Stimulated activated CD8-positive, alpha-beta memory T cell treated with anti-CD3 and anti-CD28 coated beads, Interleukin-2, amount 100 ng/mL, for 1 hour (primary cell): ENCODE measurements at places on chromosomes 7 and 10.
A peak's percentile ranks its signal among the peaks of the same experiment; 100 is the strongest.

GRCh38 chr10:110530131-110530831 is 32.6 kb downstream of the DUSP5 start:
- DNase-seq: no peak

DNA sequence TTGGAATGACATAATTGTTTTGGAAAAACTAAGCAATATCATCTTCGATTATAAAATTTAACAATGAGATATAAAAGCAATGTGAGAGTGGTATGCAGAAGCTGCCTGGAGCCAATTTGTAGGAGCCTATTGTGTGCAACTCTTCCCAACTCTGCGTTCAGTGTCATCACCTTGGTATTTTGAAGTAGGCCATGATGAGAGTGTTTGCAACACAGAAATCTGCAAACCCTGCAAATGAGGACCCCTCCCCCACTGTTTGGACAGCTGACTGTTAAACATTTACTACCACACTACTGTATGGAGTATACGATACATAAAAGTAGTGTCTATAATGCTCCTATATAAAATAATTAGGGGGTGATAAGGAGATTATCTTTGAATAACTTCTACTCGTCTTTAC is 531.3 kb downstream of the ATRNL1 start:
- DNase-seq: no peak

DNA sequence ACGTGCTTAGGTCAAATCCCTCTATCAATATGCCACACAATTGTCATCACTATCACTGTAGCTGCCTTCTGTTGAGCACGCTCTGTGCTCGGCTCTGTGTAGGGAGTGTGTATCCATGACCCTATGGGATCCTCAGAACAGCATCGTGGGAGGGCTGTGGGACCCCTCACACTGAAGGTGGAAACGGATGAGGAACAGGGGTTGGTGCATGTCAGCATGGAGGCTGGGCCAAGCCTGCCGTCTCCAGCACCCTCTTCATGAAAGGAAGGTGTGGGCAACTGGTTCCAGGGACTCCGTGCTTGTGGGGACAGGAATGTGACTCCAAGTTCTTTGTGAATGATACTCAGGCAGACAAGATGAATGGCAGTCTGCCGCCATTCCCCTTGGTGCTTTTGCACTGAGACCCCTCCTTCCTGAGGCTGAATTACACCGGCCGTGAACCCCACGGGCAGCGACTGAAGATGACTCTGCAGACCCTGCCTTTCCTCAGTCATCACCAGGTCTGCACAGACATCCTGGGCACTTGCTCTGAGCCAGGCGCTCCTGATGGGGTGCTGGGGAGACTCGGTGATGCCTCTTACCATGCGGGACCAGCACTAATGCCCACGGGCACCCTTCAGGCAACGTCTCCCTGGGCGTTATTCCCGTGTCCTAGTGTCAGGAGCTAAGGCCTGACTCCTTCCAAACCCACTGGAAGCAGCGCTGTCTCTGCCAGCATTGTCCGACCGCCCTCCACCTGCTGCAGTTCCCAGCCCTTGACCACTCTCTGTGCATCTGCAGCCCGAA is 495.2 kb downstream of the TCERG1L start:
- no peak for DNase-seq

DNA sequence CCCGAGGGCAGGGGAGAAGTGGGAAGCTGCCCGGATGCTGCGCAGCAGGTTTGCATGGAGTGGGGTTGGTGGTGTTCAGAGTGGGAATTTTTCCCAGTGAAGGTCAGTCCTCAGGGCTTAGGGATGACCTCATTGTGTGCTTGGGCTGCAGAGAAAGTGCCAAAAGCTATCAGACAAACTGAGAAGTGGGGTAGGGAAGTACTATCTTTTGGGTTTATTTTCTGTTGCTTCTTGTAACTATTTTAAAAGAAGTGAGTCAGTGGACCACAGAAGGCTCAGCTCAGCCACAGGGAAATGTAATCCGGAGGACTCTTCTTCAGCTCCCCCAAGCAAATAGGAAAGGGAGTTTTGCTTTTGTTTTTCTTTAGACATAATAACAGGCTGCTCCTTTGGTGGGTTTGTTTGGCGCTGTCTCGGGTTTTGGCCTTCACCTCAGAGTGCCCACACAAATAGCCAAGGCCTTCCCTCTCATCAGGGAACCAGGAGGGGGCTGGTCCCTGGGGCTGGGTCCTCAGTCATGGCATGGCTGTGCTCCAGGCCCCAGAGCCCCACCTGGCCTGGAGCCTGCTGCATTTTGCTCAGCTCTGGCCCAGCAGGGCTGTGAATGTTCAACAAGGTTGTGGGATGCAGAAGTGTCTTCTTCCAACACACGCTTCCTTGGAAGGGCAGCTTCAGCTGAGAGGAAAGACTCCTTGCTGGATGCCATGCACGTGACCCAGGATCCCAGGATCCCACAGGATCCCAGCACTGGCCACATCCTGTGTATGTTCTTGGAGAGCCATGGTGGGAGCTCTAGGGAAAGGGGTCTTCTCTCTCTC is 5.4 kb upstream of the FAM170B start:
- DNase-seq: no peak

GRCh38 chr7:5526100-5526905 is 102.7 kb upstream of the TNRC18 start:
- DNase-seq: peak; percentile 46

DNA sequence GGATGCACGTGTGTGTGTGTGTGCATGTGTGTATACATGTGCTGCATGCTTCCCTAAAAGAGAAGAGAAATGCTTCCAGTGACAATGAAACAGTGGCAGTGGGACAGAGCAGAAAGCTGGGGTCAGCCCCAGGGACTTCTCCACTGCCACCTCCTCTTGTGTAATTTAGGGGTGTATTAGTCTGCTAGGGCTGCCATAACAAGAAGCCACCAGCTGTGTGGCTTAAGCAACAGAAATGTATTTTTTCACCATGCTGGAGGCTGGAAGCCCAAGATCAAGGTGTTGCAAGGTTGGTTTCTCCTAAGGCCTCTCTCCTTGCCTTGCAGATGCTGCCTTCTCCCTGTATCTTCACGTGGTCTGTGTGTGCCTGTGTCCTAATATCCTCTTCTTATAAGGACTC is 190.5 kb downstream of the CXCL12 start:
- DNase-seq: no peak

DNA sequence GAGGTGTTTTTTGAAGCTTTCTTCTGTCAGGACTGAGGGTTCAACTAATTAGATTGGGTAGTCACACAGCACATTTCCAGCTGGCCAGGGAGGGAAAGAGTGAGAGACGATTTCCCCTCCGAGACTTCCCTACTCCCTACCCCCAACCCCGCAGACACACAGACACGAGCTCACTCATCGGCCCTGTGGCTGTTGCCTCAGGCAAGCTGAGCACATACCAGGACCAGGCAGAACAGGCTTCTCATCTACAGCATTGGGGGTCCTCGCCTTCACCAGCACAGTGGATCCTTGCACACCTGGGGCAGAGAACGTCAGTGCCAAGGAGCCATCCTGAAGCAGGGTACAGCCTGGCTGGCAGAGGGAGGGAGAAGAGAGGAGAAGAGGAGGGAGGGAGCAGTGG is 144.1 kb downstream of the TMEM178B start:
- DNase-seq: no peak

DNA sequence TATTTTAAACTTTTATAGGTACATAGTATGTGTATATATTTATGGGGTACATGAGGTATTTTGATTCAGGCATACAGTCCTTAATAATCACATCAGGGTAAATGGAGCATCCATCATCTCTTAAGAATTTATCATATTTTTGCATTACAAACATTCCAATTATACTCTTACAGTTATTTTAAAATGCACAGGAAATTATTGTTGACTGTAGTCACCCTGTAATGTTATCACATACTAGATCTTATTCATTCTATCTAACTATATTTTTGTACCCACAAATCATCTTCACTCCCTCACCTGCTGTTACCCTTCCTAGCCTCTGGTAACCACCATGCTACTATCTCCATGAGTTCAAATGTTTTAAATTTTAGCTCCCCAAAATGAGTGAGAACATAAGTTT is 56.3 kb upstream of the FAM3C start:
- no peak for DNase-seq

GRCh38 chr7:134701272-134701671 is 54.6 kb downstream of the BPGM start:
- no peak for DNase-seq

- DNase-seq: no peak
Measured at GRCh38 chr7:49486974-49487829, 286.2 kb upstream of the VWC2 start.

DNA sequence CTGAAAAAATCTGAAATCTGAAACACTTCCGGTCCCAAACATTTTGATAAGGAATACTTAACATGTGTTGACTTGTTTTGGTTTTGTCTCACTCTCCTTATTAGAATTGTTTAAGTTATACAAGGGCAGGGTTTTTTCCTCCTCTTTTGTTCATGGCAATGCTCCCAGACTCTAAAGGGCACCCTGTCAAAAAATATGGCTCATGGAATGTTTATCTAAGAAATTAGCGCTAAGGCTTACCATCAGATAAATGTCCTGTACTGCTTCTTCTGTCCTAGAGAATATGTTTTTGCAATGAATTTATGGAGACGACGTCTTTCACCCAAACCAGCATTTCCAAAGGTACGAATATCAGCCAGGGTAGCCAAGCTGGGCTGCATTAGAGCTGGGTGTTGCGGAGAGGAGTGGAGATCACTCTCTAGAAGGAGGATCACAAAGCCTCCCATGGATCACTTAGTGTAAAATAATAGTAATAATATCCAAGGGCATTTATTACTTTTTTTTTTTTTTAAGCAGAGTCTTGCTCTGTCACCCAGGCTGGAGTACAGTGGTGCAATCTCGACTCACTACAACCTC is 46.8 kb downstream of the ERLIN1 start:
- no peak for DNase-seq

GRCh38 chr7:151752816-151753595 is 123.9 kb downstream of the PRKAG2 start:
- DNase-seq: no peak

DNA sequence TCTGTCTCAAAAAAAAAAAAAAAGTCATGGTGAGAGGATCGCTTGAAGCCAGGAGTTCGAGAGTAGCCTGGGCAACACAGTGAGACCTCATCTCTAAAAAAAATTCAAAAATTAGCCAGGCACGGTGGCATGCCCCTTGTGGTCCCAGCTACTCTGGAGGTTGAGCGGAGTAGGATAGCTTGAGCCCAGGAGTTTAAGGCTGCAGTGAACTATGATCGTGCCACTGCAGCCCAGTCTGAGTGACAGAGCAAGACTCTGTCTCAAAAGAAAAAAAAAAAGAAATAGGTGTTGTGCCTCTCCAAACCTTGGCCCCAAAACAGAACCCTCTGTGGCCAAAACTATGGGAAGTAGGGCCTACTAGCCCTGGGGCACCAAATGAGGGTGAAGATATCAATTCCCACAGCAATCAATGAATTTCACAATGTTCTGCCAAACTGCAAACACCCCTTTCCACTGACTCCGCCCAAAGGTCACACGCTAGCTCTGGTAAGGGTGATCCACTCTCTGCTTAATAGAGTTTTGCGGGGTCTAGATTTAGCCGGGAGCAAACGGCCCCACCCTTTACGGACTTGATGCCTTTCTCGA is 16.9 kb downstream of the SSC4D start:
- DNase-seq: no peak

- DNase-seq: no peak
Measured at GRCh38 chr10:59997827-59998525, 91.6 kb upstream of the CCDC6 start.

GRCh38 chr10:24750695-24751094 is 27.0 kb upstream of the ARHGAP21 start:
- no peak for DNase-seq

- DNase-seq: no peak
Measured at GRCh38 chr10:60940446-60940845, 3.5 kb downstream of the RHOBTB1 start.

DNA sequence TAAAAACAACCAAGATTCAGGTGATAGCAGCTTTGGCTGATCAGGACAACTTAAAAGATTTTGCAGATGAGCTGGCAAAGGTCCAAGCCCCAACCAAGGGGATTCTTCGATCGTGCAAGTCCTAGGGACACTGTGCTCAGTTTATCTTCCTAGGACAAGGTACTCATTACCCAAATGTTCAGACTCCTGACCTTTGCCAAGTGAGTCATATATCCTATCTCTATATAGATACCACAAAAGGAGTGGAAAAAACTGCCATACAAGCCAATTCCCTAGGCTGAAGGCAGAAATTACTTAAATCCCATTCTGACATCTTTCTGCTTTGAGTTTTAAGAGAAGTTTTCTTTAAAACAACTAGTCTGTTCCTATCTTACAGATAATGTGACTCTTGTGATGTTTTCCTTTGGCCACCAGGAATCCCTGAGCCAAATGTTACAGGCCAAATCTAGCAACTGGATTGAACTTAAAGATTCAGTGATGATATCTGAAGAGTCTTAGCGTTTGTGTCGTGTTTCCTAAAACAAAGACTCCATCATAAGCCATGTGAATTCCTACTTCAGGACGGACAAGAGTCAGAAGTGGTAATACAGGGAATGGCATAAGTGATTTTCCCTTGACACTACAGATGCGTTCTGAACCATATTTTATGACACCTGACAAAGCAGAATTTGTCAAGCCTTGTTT is 142.6 kb upstream of the ASAH2 start:
- no peak for DNase-seq

- no peak for DNase-seq
Measured at GRCh38 chr10:48525113-48525512, 79.8 kb downstream of the ARHGAP22 start.

GRCh38 chr10:10165415-10165814 is 852.3 kb upstream of the CELF2 start:
- no peak for DNase-seq

GRCh38 chr10:129517680-129518057 is 50.6 kb downstream of the MGMT start:
- DNase-seq: peak; percentile 8

GRCh38 chr10:132548106-132548823 is 10.7 kb downstream of the INPP5A start:
- no peak for DNase-seq

- no peak for DNase-seq
Measured at GRCh38 chr7:81624021-81624592, 145.7 kb downstream of the HGF start.

- DNase-seq: no peak
Measured at GRCh38 chr7:81170291-81170690, 251.4 kb upstream of the SEMA3C start.

- DNase-seq: no peak
Measured at GRCh38 chr10:110733218-110733952, 89.2 kb downstream of the RBM20 start.

DNA sequence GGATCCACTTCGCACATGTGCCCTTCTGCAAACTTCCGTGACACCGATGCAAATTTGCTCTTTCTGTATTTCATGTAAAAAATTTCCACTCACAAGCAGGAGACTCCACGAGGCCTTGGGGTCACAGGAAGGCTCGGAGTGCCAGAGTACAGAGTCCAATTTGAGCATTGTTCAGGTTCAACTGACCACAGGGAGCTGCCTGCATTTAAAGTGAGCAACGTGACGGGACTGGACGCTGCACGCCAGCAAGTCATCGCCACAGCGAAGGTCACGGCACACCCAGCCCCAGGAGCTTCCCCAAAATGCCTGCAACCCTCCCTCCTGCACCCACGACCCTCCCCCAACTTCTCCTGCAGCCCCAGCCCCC is 41.5 kb upstream of the NKX6-2 start:
- DNase-seq: no peak
